ENCODE measurements at places on chromosomes 5 and 9.

DNA sequence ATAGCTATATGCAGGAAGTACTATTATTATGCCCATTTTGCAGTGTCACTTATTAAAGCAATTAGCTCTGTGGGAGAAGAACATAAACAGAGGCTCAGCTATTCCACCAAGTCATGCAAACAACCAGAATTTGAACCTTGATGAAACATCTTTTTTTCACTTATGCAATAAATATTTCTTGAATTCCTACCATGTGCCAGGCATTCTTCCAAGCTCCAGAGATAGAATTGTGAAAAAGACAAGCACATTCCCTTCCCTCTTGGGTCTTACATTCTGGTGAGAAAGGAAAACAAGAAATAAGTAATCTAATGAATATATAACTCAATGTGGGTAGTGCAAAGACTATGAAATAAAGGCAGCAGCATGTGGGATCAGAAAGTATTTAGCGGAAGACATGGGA is 32.1 kb upstream of the ADRB2 start:
- no peak for DNase-seq

- DNase-seq: no peak
Observed at GRCh38 chr9:33619666-33620404, 95.8 kb downstream of the ANKRD18B start.

GRCh38 chr5:177194268-177194667 is 60.7 kb downstream of the NSD1 start:
- no peak for DNase-seq

GRCh38 chr9:109453210-109453842 is 44.8 kb downstream of the PTPN3 start:
- no peak for DNase-seq

DNA sequence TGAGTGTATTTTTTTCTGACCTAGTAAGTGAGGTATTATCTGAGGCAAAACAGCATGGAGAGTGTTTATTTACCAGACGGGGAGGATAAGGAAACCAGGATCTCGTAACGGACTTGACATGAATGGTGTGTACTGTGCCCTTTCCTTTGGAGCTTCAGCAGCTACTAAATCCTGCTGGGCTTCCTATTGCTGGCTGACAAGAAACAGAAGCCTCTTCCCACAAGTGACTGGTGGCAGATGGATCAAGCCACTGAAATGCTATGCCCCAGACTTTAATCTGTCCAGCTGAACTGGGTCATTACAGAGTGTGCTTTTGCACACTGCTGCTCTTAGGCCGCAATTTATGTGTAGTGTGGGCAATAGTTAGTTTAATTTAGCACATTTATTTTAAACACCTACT is 162.7 kb upstream of the MRPS30 start:
- no peak for DNase-seq

- DNase-seq: no peak
Observed at GRCh38 chr9:137461316-137461662, 2.2 kb upstream of the NSMF start.
